CD4-positive, alpha-beta T cell (primary cell): ENCODE measurements at places on chromosomes 16 and 17. TPM values are rescaled to one million over a fixed set of nuclear protein-coding genes. Genes with fewer than 3 reads are reported as not detected.

DNA sequence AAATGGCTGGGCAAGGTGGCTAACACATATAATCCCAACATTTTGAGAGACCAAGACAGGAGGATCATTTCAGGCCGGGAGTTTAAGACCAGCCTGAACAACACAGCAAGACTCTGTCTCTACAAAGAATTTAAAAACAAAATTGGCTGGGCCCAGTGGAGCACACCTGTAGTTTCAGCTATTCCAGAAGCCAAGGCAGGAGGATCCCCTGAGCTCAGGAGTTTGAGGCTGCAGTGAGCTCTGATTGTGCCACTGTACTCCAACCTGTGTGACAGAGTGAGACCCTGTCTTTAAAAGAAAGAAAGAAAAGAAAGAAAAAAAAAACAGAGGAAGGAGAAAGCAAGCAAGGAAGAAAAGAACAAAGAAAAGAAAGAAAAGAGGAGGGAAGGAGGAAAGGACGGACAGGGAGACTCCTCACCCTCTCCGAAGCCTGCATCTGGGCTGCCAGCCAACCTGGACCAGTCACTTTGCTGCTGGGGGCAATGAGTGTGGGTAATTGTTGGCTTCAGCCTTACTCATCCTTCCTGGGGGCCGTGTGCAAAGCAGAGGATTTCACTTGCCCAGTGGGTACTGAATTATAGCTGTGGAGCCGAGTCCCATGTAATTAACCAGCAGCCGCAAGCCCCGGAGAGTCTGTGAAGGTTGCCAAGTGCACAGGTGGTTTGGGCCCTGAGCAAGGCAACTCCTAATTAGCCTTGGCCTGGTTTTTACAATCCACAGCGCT, 6.7 kb upstream of the MT4 start:
- peaks cover 12% of the 10 kb centered on the region for H3K27me3 ChIP-seq
- H3K27ac ChIP-seq = no peak overlapping the region
- DNase-seq = no peak
- H3K4me1 ChIP-seq = no peaks in the 10 kb centered on the region
- no peaks in the 10 kb centered on the region for H3K36me3 ChIP-seq

DNA sequence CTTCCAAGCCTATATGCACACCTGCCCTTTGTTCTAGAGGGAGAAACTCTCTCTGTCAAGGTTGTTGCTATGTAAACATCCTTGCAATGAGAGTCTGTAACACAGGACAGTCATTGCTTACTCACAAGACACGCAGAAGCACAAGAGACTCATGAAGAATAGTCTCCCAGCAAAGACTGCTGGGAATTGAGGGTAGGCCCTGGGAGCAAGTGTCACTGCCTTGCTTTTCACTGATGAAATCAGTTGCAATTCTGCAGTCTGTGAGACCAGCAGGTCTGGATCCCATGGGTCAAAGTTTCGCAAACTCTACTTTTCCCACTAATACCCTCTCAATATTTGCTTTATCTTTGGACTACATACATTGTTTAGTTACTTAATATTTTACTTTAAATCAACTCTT, 177.4 kb downstream of the FTO start:
- H3K4me3 ChIP-seq = no peak overlapping the region
- H3K36me3 ChIP-seq = peaks cover 20% of the 10 kb centered on the region
- DNase-seq = no peak
- H3K27ac ChIP-seq = no peak overlapping the region

- H3K27me3 ChIP-seq = no peaks in the 10 kb centered on the region
- no peak overlapping the region for H3K4me3 ChIP-seq
- H3K27ac ChIP-seq = no peak overlapping the region
- no peaks in the 10 kb centered on the region for H3K4me1 ChIP-seq
- DNase-seq = no peak
Observed at GRCh38 chr16:67339453-67339852, 12.8 kb downstream of the LRRC36 start.

GRCh38 chr16:88673716-88674379, 11.0 kb upstream of the MVD start:
- DNase-seq = no peak
- no peak overlapping the region for H3K4me3 ChIP-seq
- peaks cover 2% of the 10 kb centered on the region for H3K4me1 ChIP-seq
- peaks cover 31% of the 10 kb centered on the region for H3K36me3 ChIP-seq
- H3K27me3 ChIP-seq = no peaks in the 10 kb centered on the region

DNA sequence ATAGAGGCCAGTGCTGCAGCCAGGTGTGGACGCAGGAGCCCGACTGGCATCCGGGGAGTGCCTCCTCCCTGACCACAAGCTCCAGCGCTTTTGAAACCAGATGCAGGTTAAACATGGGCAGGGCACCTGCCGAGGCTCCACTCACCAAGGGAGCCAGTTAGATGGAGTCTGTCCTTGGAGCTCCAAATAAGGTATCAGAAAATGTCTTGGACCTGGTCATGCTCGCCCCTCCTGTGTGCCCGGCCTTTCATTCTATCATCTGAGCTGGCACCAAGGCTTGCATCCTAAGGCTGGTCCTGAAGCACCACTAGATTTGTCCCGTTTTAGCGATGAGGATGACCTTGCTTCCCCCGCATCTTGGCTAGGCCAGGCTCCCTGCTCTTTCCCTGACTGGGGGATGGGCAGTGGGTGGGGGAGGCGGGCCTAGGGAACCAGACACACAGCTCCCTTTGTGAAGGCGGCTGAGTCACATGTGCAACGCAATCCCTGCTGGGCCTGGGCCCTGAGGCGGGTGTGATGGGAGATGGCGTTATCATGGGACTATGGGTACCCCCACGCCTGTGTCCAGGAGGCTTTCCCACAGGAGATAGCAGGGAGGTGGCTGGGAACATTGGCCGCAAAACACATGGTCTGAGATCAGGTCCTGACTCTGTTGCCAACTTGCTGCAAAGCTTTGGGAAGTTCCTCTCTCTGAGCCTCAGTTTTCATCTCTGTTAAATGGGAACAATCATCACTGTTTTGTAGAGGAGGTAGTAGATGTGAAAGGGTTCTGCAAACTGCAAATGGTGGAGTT, 5.0 kb upstream of the ADGRG1 start:
- no peaks in the 10 kb centered on the region for H3K36me3 ChIP-seq
- H3K27ac ChIP-seq = no peak overlapping the region
- H3K27me3 ChIP-seq = peaks cover 4% of the 10 kb centered on the region
- H3K4me3 ChIP-seq = no peak overlapping the region
- no peak for DNase-seq

The GUCY2D gene
- total RNA-seq = not detected

The HEATR9 gene
- total RNA-seq = 0.47 TPM

The RND2 gene
- total RNA-seq = 0.28 TPM

The ZNF423 gene
- not detected for total RNA-seq
